Pancreas (tissue), 10 donors: ENCODE measurements at places on chromosomes 3 and 15. TPM values are rescaled to one million over a fixed set of nuclear protein-coding genes. Genes with fewer than 3 reads are reported as not detected.

The FES gene
- polyA plus RNA-seq, result 24.4 TPM

The NAALADL2 gene
- 0.76 TPM for polyA plus RNA-seq

The NDN gene
- 7.6 TPM for polyA plus RNA-seq

The FHIT gene
- 4.8 TPM for polyA plus RNA-seq

- no peak for DNase-seq
Observed at GRCh38 chr15:100833417-100834389, 45.9 kb upstream of the ALDH1A3 start.

DNA sequence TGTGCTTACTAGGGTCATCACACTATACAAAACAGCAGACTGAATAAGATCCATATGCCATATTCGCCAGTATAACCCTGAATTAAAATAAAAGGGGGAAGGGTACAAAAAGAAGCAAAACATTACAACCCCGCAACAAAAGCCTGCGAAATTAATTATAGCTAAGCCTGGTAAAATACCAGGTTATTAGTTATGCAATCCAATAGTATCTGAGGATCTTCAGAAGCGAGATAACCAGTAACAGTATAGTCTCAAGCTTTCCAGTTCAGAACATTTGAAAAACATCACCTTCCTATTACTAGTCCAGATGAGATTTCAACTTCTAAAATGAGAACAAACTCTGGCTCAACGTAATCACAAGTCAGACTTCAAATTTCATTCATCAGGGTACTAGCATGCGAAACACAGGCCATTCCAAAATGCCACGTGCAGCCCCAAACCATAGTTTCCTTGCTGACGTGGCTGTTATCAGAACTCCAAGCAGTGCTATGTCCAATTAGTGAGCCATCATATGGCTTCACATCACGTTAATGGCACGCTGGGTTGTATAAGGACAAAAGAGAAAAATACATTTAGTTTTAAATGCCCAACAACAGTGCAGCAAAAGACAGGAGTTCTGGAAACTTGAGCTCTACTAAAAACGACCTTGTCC, 1.1 kb downstream of the SSR3 start:
- DNase-seq, result no peak

GRCh38 chr3:149481056-149481455, 6.6 kb downstream of the TM4SF4 start:
- DNase-seq, result no peak

DNA sequence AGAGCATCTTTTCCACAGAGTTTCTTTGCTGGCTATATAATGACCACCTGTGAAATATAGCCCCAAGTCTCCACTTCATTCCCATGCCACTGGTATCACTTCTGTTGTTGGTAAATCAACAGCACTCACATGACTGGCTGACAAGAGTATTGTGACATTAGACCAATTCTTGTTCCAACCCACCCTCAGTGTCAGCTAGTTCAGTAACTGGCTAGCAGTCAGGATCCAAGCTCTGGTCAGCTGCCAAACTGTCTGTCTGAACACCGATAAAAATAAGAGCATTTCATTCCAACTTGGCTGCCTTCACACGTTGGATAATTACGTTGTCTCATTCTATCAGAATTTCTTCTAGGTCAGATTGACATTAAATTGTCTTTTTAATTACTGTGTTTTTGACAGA, 166.5 kb downstream of the USP13 start:
- DNase-seq, result no peak
